ENCODE measurements at places on chromosomes 7 and 10.
A peak's percentile ranks its signal among the peaks of the same experiment; 100 is the strongest.

DNA sequence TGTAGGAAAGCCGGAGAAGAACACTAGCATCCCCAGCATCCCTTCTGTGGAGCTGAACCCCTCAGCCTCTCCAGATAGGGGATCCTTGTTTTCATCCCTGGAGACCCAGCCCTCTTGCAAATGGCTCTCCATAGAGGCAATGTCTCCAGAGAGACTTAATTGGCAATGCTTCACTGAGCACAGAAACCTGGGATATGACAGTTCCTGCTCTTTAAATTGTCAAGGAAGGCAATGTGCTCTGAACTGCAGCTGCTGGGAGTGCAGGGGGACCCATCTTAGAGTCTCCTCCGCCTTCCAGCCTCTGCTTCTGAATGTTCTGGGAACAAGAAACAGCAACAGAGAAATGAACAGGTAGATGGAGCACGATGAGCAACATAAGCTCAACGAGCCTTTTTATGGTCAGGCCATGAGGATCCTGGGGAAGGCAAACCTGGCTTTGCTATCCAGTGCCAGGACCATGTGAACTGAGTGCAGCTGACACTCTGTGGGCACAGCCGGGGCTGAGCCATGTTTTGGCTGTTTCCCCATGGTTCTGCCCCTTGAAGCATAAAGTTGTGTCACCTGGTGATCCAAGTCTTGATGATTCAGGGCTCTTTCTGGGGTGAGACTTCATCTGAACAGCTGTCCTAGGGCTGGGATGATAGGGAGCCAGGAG lies 481.0 kb downstream of the PLXNA4 start:
- no peak for DNase-seq

DNA sequence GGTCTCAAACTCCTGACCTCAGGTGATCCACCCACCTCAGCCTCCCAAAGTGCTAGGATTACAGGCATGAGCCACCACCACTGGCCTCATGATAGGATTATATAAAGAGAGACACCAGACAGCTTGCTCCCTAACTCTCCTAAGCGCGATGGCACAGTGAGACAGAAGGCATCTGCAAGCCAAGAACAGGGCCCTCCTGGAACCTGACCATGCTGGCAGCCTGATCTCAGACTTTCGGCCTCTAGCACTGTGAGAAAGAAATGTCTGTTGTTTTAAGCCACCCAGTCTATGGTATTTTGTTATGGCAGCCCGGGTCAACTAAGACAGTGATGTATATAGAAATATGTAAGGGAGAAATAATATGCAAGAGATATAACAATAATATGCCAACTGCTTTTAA lies 51.2 kb downstream of the SRPK2 start:
- no peak for DNase-seq

DNA sequence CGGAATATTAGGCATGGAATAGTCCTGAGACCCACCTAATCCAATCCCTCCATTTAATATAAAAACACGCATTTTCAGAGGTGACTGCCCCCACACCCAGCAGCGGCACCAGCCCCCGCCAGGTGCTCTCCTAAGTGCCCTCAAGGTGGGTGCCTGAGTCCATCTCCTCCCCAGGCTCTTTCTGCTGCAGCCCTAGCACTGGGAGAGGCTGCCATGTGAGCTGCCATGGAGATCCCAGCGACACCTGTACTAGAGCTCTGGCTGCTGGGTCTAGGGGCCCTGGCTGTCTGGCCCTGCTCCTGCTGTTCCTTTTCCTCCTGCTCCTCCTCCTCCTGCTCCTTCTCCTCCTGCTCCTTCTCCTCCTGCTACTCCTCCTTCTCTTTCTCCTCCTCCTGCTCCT lies 191.1 kb upstream of the BMPER start:
- no peak for DNase-seq

- peak; percentile 14 for DNase-seq
Measured at GRCh38 chr7:151117565-151117964, 31.3 kb downstream of the AGAP3 start.

- DNase-seq: no peak
Measured at GRCh38 chr7:11615174-11615573, 216.8 kb downstream of the THSD7A start.

DNA sequence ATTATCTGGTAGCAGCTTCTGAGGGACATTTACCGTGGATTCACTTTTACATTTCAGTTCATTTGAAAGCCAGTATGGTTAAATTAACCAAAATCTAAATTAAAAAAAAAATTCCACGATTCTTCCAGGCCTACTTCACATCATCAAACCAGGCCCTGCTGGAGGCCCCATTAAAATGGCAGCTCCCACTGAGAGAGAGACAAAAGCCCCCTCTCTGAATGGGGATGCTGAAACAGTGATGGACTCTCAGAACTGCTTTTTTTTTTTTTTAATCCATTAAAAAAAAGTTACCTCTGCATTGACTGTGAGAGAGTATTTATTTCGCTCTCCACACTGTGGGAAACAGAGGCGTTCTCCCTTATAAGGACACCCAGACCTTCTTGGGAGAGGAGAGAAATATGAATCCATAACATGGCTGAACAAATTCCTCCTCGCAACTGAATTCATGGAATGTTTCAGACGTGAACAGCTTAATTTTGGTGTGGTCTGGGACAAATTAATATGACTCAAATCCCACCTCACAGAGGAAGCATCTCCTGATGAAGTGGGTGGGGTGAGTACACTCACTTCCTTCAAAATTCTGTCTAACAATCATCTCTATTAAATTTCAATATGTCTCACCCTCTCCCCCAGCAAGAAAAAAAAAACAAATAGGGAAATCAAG lies 73.5 kb downstream of the SAMD9 start:
- no peak for DNase-seq

DNA sequence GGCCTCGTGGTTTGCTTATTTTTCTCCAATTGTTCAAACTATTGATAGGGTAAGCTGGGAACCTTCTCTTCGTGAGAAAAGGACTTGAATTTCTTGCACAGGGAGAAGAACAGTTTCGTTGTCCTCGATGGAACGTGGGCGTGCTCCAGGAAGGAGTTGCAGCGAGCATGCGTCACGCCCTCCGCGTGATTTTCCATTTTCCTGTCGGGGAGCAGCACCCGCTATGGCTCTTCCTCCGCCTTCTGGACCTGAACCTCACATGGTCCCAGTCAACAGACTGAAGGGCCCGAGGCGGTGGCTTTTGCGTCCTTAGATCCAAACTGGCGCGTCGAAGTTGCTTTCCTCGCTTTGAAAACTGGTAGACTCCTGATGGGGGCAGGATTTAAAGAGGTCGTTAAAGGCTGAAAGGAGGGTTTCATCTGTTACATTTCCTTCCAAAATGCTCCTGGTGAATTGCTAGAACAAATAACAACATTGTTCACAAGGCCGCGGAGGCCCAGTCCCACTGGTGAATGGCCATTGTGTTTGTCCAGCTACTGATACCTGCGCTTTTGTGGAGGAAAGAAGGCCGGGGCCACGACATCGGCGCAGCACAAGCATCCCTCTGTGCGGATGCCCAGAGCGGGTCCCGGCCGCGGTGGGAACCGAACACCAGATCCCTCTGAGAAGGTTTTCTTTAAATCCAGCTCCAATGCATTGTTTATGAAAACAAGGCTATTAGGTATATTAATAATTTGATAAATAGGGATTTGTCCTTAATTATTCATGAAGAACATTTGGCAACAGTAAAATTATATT lies 75.9 kb downstream of the EBF3 start:
- no peak for DNase-seq

GRCh38 chr10:58588673-58589265 lies 76.1 kb downstream of the BICC1 start:
- no peak for DNase-seq

GRCh38 chr10:63922468-63923284 lies 401.5 kb downstream of the REEP3 start:
- no peak for DNase-seq

GRCh38 chr10:34224639-34225038 lies 590.5 kb downstream of the PARD3 start:
- no peak for DNase-seq

GRCh38 chr10:24556126-24556749 lies 167.4 kb downstream of the ARHGAP21 start:
- no peak for DNase-seq

DNA sequence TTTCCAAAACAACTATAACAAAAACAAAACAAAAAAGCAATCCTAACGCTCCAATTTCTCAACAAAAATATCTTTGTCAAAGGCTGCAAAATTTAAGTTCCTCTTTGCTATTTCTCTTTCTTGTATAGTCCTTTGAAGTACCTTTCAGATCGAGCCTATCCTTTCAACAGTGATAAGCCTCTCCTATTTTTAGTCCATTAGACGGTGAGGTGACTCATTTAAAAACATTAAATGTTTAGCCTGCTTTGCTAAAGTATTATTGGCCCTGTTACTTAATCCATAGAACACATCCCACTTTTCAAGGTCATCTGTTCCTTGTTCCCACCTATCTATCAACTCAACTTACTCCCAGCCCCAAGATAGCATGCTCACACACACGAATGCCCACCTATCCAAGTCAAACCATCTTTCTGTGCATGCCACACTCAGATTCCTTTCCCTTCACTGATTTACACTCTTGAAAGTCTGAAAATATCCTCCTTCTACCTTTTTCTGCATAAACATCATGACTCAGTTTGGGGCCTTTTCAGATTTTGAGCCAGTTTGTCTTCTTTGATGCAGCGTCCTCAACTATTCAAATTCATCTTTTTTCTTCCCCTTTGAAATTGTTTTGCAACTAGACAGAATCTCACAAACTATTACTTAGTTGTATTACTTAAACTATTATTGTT lies 224.9 kb upstream of the TMEM229A start:
- DNase-seq: no peak

- DNase-seq: no peak
Measured at GRCh38 chr7:20260223-20260622, 43.0 kb upstream of the MACC1 start.

- DNase-seq: no peak
Measured at GRCh38 chr7:27409776-27410175, 167.2 kb downstream of the EVX1 start.

DNA sequence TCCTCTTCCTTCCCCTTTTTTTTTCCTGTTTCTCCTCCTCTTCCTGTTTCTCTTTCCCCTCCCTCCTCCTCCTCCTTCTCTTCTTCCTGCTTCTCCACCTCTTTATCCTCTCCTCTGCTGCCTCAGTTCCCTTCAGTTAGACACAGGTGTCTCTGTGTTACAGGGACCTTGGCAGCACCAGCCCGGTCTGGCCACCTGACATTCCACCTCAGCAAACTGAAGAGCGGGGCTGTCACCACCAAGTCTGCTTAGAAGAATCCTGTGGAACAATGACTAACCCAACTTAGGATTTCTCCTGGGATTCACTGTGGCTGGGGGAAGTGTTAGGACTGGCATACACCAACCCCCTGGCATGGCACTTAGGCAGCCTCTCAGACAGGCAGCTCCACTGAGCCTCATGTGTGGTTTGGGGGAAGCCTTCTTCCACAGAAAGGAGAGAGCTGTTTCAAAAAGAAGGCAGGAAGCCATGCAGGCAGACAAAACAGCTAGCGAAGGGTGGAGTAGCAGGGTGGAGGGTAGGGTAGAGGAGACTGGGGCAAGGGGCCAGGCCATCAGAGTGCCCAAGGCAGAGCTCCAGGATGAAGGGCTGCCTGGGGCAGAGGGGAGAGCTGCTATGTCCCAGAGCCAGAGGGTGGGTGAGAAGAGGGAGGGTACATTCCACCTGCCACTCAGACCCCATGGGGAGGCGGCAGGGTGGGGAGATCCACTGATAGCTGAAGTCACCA lies 13.2 kb upstream of the GDF10 start:
- no peak for DNase-seq

- no peak for DNase-seq
Measured at GRCh38 chr10:103295374-103296015, 18.6 kb downstream of the INA start.

GRCh38 chr10:73850863-73851461 lies 23.4 kb downstream of the CAMK2G start:
- DNase-seq: no peak

DNA sequence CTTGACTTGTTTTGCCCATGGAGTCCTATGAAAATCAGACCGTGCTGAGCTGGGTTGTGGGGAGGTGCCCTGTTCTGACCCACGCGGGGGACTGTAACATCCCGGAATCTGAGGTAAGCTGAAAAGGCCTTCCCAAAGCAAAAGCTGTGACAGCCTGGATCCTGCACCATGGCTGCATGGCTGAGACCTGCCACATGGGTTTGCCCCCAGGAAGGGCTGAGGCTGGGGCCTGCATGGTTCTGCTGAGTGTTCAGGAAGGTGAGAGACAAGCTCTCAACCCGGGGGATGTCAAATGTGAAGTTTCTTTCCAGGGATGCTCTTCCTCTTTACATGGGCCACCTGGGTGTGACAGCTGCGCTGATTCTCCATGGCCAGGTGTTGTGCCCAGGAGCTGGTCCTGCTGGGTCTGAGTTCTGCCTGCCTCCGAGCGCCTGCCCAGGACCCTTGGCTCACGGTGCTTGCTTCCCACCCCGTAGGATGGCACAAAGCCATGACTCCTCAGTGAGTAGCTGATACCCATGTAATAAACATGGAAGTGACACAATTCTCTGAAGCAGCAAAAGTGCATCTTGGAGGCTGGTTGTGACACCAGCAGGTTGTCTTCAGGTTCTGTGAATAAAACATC lies 58.3 kb downstream of the VIPR2 start:
- DNase-seq: no peak

DNA sequence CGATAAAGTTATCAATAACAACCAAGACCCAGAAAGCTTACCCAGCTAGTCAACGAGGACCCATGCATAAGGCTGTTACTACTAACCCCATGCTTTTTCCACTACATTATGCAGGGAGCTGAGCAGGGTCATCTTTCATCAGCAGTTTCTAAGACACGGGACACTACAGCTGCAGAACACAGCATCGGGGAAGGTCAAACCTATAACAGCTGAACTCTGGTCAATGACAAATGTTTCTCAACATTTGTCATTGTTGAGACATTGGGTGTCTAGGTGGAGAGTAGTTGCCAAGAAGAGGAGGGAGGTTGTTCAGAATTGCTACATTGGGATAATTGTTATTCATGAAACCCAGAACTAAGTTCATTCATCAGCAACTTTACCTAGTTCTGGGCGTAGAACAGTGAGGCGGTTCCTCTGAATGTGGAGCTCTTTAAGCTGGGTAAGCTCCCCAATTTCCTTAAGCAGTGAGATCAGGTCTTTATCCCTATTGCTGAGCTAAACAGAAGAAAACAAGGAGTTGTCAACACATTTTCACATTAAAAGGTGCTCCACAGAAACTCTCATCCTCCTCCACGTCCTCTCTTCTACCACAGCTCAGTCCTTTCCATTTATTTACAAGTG lies 105.6 kb downstream of the ZNF22 start:
- no peak for DNase-seq

- DNase-seq: no peak
Measured at GRCh38 chr7:97039374-97040065, 14.9 kb upstream of the DLX5 start.

DNA sequence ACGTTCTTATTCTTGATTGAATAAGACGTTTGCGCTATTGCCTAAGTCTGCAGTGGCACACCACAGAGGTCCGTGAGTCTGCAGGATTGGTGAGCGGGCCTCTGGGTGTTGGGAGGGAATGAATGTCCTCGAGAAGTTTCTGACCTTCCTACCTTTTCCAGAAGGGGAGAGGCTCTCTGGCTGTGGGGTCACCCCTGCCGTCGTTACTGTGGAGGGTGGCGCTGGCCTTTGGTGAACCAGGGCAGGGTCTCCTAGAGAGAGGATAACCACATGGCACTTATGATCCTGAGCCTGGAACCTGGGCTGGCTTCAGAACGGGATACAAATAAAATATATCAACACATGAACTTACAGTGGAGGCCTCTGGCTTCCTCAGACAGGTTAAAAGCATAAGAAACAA lies 13.8 kb downstream of the IL15RA start:
- no peak for DNase-seq

GRCh38 chr7:105743351-105744090 lies 132.9 kb downstream of the ATXN7L1 start:
- no peak for DNase-seq
